Spleen (tissue), 13 donors: ENCODE measurements at places on chromosomes 5 and 9. TPM values are rescaled to one million over a fixed set of nuclear protein-coding genes. Genes with fewer than 3 reads are reported as not detected.

DNA sequence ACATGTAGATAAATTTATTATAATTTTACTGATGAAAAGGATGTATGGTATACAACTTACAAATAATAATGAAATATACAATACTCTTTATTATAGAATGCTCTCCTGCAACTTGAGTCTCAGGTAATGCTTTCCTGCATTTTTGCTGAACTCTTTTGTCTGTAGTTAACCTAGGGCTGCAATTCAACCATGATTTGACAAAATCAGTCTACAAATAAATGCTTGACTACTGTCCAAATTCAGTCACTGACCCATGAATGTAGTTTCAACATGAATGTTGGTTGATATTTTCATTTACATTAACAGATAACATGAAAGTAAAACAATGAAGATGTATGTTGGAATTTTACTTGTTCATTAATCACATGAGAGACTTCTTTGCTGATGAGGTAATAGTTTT, 320.9 kb downstream of the ZSWIM6 start:
- DNase-seq, result no peak
- H3K27ac ChIP-seq, result no peak overlapping the region
- no peaks in the 10 kb centered on the region for H3K4me1 ChIP-seq
- H3K27me3 ChIP-seq, result no peaks in the 10 kb centered on the region

DNA sequence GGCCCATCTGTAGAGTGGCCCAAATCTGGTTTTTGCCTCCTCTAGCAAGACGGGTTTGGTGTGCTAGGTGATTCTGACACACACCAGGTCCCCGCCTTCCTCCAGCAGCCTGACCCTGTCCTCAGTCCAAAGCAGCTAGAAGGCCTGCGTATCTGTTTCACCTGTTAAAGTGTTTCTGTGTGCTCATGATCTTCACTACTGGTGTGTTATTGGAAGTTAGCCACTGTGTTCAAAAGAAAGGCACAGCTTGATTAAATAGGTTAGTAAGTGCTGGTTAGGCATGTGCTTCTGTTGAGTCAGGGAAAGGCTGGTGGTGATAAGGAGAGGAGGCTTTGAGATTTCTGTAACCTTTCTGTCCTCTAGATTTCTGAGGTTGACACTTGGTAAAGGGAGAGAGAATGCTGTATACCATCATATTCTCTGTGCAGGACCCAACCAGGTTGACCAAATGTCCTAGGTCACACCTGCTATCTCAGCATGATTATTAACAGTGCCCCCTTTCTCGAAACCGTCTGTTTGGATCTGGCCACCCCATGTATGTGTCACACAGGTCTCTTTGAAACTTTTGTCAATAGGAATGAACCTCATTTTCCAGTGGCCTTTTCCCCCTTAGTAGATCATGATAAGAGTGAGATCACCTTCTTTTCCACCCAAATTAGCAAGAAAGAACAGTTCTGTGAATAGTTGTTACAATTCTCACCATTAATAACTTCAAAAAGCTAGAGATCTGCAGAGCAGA, 58.8 kb downstream of the ARHGAP26 start:
- no peaks in the 10 kb centered on the region for H3K36me3 ChIP-seq
- DNase-seq, result no peak
- H3K27me3 ChIP-seq, result no peaks in the 10 kb centered on the region
- H3K4me1 ChIP-seq, result peaks cover 84% of the 10 kb centered on the region

GRCh38 chr5:54869691-54870090, 115.7 kb downstream of the ESM1 start:
- no peaks in the 10 kb centered on the region for H3K4me1 ChIP-seq
- H3K4me3 ChIP-seq, result no peak overlapping the region
- no peak overlapping the region for H3K27ac ChIP-seq
- no peak for DNase-seq
- H3K36me3 ChIP-seq, result no peaks in the 10 kb centered on the region
- no peaks in the 10 kb centered on the region for H3K27me3 ChIP-seq

- no peaks in the 10 kb centered on the region for H3K36me3 ChIP-seq
- no peaks in the 10 kb centered on the region for H3K27me3 ChIP-seq
- H3K4me3 ChIP-seq, result no peak overlapping the region
- no peak overlapping the region for H3K27ac ChIP-seq
Observed at GRCh38 chr9:94760010-94760409, 33.5 kb downstream of the AOPEP start.

- H3K4me1 ChIP-seq, result no peaks in the 10 kb centered on the region
- H3K27me3 ChIP-seq, result no peaks in the 10 kb centered on the region
- no peaks in the 10 kb centered on the region for H3K36me3 ChIP-seq
- no peak overlapping the region for H3K4me3 ChIP-seq
- H3K27ac ChIP-seq, result no peak overlapping the region
Observed at GRCh38 chr5:156201788-156202403, 125.1 kb upstream of the SGCD start.

DNA sequence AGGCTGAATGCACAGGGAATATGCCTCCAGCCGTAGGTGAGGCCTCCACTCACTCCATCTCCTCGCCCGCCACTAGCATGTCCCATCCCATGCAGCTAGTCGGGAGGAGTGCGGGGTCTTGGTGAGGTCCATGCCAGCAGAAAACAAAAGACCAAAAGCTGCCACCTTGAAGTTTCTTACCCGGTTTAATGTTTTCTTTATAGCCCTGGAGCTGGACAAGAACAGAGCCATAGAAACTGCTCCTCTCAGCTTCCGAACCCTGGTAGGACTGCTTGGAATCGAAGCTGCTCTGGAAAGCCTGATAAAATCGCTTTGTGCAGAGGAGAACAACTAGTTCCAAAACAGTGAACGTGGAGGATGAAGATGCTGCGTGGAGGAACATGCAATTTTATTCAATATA, 57.1 kb downstream of the IPPK start:
- no peak for DNase-seq
- peaks cover 4% of the 10 kb centered on the region for H3K4me1 ChIP-seq
- no peak overlapping the region for H3K4me3 ChIP-seq
- H3K36me3 ChIP-seq, result peaks cover 3% of the 10 kb centered on the region
- no peak overlapping the region for H3K27ac ChIP-seq

DNA sequence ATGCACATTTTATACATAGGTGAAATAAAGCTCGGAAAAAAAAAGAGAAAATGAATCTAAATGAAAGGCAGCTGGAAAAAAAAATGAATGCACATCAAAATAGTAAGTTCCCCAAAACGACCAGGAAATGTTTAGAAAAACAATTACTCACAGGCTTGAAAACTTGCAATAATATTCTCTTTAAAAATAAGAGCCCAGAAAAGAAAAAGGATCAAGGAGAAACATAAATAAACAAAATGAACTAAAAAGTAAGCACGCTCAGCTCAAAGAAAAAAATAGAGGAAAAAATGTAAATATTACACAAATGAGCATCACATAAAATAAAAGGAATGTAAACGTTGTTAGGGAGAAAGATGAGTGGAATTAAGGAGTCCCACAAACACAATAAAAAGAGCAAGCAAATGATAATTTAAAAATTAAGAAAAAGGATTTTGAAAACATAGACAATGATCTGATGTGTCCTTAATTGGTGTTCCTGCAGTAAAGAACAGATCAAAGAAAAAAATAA, 54.2 kb downstream of the SLC27A6 start:
- no peak for DNase-seq
- no peaks in the 10 kb centered on the region for H3K36me3 ChIP-seq
- no peaks in the 10 kb centered on the region for H3K4me1 ChIP-seq
- H3K27ac ChIP-seq, result no peak overlapping the region
- H3K4me3 ChIP-seq, result no peak overlapping the region

NR6A1 gene
- 3.0 TPM for total RNA-seq
